ENCODE measurements at places on chromosomes 11 and 22.

GRCh38 chr22:46238541-46238940 lies 11.6 kb downstream of the CDPF1 start:
- DNase-seq: no peak

DNA sequence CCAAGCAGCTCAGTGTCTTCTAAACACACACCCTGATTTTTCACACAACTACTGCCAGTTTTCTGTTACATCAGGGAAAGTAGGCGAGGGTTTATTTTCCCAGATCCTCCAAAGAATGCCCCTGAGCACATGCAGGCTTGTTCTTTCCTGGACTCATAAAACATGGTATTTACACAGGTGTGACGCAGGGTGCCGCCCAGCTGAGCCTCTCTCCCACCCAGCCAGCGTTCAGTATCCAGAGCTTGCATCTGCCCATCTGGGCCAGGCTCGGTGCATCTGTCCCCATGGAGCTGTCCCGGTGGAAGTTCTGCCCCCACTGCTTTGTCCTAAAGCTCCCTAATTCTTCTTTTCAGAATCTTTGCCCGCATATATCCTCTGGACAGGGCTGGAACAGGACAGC lies 44.8 kb upstream of the ISX start:
- DNase-seq: no peak

GRCh38 chr22:24707470-24707801 lies 67.1 kb downstream of the PIWIL3 start:
- DNase-seq: peak; percentile 77

- DNase-seq: no peak
These were observed 442 bp downstream of the COPB1 start for GRCh38 chr11:14499178-14499559.

DNA sequence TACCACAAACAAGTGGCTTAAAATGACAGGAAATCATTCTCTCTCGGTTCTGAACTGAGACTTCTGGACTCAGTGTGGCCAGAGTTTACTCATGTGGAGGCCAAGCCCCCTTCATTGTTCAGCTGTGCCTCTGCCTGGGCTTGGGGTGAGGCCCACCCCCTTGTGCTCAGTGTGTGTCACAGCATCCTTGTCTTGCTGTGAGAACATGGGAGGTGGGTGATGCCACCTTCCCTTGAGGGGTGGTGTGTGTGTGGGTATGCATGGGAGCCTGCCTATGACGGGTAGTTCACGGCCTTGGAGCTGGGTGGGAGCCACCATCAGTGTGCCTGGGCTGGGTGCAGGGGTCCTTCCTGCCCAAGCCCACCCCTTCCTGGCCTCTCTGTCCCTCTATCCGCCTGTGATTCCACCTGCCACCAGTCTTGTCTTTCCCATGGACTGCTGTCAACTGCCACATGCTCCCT lies 101.7 kb downstream of the MORC2 start:
- DNase-seq: no peak

DNA sequence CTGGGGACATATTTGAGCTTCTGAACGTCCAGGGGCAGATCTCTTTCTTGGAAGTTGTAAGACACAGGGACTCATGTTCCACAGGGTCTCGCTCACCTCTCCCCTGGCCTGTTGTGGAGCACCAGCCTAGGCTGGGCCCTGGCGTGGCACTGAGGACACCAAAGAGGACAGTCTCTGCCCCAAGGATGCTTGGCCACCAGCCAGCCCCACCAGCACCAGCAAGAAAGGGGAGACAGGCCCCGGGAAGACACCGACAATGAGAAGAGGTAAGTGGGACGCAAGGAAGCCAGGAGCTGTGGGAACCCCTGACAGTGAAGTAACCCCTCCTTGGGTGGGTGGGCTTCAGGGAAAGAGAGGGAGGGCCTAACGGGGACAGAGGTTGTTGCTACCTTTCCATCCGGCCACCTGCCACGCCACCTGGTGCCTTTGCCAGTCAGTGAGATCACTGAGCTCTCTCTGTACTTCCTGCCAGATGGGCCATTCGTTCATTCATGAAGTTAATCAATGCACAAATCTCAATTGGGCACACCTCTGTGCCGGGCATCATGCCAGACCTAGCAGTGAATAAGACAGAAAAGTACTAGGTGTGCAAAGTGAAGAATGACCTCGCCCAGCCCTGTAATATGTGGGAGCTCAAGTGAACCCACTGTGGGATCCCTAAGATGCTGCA lies 11.1 kb downstream of the APOL5 start:
- no peak for DNase-seq

DNA sequence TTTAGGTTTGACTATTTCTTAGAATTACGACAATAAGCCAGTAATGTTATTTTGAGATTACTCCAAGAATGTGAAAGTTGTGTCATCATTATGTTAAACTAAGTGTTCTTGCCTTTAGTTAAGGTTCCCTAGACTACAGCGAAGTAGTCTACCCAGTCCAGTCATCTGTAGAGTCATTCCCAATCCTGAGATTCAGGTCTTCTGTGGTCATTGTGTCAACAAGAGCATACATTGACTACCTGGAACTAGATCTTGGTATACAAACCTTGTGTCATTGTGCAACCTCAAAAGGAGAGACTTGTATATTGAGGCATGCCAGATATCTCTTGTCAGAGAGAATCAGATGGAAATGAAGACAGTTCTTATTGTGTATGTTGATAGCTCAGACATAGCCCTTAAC lies 115.9 kb downstream of the ATM start:
- DNase-seq: no peak

DNA sequence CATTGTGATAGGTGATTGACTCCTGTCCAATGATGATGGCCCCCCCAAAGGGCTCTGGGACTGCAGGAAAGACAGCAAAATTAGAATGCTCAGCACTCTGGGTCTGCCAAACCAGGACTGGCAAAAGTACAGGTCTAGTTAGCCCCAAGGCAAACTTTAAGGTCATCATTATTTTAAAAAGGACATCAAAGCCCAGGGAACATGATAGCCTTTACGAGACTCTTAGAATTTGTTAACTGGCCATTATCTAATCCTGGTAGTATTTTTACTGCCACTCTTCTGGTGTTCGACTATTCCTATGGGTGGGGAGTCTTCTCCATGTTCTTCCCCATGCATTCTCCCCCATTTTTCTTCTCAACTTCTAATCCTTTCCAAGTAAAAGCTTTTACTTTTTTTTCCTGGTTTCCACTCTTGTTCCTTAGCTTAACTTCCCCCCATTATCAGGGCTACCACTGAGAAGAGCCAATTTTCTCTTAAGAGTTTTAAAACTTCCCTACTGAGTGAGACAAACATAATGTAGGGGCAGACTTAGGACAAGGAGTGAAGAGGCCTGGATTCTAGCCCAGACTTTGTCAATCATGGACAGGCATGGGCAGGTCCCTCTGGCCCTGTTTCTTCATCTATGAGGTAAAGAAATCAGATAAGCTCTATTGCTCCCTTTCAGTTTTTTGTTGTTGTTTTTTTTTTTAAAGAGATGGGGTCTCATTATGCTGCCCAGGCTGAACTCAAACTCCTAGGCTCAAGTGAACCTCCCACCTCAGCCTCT lies 7.1 kb downstream of the DDB1 start:
- DNase-seq: no peak

- DNase-seq: no peak
These were observed 16.0 kb downstream of the POLD3 start for GRCh38 chr11:74608431-74608830.

DNA sequence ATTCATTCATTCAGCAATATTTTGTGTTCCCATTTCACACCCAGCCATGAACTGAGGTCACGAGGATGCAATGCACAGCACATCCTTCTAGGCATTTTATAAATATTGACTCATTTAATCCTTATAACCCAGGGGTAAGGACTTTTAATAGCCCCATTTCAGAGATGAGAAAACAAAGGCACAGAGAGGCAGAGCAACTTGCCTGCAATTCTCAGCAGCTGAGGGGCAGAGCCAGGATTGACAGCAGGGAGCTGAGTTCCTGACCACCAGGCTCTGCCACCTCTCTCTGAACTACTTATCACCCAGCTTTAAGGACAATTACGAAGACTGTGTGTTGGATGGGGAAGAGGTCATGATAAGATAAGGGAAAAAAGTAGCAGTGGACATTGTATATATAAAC lies 12.8 kb upstream of the FGF3 start:
- no peak for DNase-seq

DNA sequence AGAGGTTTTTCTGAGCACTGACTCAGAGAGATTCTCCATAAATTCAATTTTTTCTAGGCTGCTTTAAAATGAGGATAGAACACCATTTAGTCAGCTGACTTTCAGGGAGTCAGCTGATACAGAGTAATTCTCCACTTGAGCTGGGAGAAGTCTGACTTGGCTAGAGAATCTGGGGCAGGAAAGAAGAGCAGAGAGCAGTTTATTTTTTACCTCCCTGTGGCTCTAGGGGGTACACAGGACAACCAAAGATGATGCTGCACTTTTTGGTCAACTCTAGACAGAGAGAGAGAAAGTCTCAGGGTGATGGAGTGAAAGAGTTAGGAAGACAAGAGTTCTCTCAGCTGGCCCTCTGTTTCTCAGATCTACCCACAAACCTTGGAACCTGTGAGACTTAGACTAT lies 67.3 kb upstream of the EED start:
- DNase-seq: no peak

- DNase-seq: no peak
These were observed 83.7 kb downstream of the EXT2 start for GRCh38 chr11:44179173-44179572.

- DNase-seq: no peak
These were observed 889.4 kb downstream of the KCNA4 start for GRCh38 chr11:29127461-29127860.

DNA sequence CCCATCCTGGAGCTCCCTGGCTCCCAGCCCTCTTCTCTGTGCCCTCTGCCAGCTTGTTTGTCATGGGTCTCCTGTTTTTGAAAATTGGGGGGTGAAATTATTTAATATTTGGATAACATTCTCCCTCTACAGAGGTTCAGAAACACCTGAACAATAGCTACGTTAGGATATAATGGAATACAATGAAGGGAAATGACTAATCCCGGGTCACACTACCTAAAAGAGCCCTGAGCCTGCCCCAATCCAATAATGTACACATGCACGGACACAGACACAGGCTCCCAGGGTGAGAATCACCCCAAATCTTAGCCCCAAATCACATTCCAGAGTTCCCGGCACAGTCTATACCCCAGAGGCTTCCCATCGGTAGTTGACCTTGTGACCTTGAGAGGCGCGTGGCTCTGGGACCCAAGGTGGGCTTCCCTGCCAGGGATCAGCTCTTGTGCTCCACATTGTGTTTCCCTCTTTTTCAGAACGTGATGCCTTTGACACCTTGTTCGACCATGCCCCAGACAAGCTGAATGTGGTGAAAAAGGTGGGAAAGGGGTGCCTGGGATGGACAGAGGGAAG lies 135.5 kb downstream of the PARVA start:
- DNase-seq: no peak

GRCh38 chr22:38570779-38571364 lies 889 bp upstream of the DMC1 start:
- DNase-seq: peak; percentile 26

GRCh38 chr11:58562375-58562800 lies 13.3 kb downstream of the LPXN start:
- peak; percentile 31 for DNase-seq

DNA sequence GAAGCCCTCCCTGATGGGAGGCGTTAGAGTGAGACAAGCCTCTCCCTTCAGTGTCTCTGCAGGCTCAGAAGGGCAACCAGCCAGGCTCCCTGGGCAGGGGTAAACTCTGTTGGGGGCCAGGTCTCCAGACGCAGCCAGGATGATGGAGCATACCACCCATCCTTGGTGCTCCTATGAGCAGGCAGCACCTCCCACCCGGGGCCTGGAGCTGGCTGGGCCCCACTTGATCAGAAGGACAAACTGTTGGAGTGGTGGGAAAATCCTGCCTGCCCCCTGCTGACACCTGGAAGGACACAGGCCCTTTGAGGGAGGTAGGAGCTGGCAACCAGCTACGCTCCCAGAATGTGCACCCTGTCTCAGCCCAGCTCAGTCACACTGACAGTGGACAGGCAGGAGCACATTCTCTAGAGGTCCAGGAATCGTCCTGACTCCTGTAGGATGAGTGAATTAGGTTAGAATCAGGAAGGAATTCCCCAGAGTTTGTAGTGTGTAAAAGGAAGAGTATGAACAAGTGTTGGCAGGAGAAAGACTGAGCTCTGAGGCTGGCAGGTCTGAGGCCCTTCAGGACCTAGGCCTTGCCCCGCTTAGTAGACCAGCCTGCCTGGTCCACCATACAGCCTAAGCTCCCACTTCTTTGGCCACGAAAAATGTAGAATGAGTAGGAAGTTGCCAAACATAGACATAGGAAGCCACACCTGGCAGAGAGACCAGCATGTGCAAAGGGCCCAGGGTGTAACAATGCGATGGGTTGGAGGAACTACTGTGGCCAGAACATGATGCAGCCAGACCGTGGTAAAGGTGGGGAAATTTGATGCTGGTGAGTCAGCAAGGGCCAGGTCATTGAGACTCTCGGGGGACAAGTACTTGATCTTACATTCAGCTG lies 19.1 kb downstream of the ARHGEF17 start:
- DNase-seq: no peak

DNA sequence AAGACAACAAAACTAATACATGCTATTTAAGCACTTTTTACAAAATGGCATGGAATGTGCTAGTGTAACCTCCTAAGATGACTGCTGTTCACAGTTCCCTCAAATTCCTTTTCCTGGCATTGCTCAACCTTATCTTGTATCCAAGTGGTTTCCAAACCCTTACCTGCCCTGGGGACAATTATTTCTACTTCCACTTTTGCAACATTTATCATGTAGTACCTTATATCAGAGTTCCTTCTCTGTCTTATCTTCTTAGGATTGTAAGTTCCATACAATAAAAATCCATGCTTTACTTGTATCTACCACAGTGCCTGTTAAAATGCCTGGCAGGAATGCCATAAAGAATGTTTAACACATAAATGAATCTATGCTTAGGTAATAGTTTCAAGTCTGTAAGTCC lies 109.2 kb upstream of the MTMR2 start:
- DNase-seq: no peak

- DNase-seq: no peak
These were observed 193.4 kb downstream of the ST3GAL4 start for GRCh38 chr11:126548581-126549550.

DNA sequence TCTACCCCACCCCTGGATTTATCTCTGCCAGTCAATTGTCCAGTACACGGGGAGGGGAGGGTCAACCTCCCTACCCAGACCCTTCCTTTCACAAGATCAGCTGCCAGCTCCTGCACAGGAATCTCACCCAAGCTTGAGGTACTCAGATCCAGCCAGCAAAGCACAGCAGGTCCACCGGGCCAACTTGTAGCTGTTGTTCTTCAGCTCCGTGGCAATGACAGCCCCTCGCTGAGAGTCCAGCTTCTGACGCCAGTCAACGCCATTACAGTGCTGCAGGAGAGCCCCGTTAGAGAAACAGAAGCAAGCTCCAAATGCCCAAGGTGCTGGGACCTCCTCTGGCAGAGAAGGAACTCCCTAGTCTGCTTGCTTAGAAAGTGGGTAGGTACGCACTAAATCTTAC lies 5.5 kb upstream of the FOXRED2 start:
- no peak for DNase-seq

- no peak for DNase-seq
These were observed 189.0 kb upstream of the SYT13 start for GRCh38 chr11:45475173-45475572.

GRCh38 chr11:65063532-65063931 lies 5.2 kb upstream of the NAALADL1 start:
- no peak for DNase-seq

- no peak for DNase-seq
These were observed 221.9 kb upstream of the TBCEL start for GRCh38 chr11:120801801-120802689.

All from GF-D8 (cell line).